ENCODE measurements at places on chromosomes 5 and 9. TPM values are rescaled to one million over a fixed set of nuclear protein-coding genes. Genes with fewer than 3 reads are reported as not detected.

DNA sequence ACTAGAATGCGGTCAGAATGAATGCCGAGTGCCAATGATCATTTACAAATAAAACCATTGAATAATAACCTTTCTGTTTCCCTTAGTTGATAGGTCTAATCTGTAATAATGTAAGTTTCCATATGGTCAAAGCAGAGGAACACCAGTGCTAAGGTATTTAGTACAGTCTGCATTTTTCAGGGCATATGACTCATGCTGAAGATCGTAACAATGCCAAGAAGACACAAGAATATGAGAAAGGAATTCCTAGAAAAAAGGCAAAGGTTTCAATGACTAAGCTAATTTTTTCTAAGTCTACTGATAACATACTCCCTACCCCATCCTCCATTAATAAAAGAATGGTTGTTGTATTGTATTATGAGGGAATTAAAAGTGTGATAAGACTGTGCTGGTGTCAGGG, 2.8 kb downstream of the OR1L8 start:
- no peak for DNase-seq

DNA sequence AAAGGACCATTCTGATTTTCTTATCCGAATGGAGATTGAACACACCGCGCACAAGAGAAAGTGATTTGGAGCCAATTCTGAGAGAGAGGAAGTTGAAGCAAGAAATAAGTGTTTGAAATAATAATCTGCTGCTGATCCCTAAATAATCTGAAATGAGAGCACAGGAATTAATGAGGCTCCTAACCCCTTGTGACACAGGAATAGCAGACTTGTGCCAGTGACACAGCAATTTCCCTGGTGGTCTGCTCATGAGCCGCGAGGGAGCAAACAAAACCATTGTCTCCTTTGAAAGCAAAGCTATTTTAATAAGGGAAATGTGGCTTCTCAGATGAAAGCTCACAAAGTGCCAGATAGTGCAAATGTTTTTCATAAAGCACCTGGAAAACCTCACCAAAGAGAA, 936.1 kb upstream of the WWC1 start:
- no peak for DNase-seq

Gene KIF4B
- 0.24 TPM for polyA plus RNA-seq

DNA sequence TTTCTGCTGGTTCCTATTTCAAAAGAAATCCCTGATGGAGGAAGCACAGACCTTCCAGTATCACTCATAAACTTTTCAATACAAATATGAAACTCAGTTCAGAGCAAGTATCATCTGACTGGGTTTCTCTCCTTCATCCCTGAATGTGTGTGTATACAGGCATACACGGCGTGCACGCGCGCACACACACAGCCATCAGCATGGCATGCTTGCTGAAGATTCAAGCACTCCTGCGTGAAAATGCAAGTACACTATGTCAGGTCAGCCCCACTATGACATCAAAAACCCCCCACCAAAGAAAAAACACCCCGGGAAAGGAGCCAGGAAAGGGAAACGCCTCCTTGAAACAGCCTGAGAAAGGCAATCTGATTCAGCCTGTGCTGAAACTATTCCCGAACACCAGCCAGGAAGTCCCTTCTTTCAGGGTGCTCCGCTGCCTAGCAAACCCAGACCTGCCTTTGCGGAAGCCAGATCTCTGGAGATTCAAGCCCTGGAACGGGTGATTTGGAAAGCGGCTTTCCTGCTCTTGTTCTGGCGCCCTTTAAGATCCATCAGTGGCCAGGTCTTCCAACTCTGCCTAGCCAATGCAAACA, 831 bp downstream of the KLHL3 start:
- DNase-seq: peak; percentile 44

Data from left lung (tissue), 14 donors.